ENCODE measurements at places on chromosomes 5 and 9.

DNA sequence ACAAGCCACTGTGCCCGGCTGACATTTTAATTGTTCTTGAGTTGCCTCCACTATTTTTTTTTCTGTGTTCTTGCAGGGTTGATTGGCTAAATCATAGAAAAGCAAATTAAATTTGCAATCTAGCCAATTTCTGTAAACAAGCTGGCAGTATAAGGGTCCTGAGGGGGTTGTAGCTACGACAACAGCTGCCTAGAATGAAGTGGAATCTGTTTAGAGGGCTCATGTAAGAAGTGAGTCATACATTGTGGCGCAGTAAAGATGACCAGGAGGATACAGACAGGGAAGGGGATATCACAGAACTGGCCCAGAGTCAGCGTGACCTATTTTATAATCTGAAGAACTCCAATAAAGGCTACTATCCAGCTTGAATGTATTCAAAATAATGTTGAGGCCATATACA is 82.2 kb upstream of the TLE1 start:
- no peak for DNase-seq

GRCh38 chr5:55569513-55569865 is 34.7 kb upstream of the PLPP1 start:
- DNase-seq = no peak

GRCh38 chr5:166192696-166193095 is 2098.7 kb upstream of the WWC1 start:
- no peak for DNase-seq

DNA sequence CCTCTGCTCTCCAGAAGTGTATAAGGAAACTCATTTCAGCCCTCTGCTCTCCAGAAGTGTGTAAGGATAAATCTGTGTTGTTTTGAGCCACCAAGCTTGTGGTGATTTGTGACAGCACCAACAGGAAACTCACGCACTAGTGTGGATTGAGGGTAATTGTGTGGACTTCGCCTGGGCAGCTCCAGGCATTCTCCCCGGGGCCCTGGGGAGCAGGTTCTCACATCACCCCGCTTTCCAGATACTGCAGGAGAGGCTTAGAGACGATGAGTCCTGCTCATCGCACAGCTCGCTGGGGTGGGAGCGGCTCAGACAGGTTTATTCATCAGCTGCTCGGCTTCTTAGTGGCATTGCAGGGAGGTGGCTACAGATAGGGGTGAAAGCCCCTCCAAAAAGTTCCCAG is 38.4 kb upstream of the RNF130 start:
- no peak for DNase-seq

- DNase-seq = no peak
Observed at GRCh38 chr5:78727786-78728761, 79.5 kb upstream of the LHFPL2 start.

DNA sequence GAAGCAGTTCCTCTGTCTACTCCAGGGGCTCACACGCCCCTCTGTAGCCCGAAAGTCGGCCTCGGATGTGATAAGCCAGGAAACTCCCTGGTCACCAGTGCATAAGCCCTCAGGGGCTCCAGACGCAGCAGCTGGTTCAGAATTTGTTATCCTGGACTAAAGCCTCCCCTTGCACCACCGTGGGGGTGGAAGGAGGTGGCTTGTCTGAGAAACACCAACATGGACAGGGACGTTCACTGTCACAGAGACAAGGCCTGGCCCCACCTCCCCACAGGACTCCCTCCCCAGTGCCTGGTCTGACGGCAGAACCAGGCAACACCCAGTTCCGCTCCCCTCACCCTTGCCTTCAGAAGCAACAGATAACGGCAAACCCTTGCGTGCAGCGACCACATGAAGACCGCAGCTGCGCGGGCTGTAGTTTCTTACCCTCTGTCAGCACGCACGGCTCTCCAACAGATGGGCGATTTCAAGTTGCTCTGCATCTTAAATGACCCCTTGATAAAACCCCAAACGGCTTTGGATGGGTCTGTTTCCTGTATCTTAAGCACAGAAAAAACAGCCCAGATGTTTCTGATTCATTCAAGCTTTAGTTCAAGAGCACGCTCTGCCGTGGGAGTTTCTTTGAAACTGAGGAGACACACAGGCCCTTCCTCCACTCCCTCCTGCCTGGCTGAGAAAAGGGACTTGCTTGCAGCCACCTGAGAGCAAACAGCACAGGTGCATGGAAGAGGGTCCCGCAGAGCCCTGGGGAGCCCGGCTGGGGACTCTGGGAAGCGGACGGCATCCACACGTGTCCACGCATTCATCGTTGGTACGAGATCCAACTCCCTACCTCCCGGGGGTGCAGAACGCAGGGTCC is 44.7 kb upstream of the NKD2 start:
- peak; percentile 44 for DNase-seq

DNA sequence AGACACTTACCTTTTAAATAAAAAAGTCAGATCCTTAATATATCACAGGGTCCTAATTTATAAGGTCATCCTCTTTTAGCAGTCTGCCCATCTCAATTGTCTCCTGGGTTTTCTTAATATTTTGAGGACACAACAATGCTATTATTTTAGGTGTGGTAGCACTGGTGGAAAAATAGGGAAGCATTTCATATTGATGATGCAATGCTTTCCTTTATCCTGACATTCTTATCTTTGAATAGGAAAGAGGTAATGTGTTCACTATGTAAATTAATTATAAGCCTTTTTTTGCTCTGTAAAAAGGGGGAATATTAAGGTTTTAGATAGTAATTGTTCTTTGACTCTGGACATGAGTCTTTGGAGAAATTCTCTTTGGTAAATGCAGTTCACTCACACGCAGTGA is 164.7 kb downstream of the YTHDC2 start:
- DNase-seq = no peak

DNA sequence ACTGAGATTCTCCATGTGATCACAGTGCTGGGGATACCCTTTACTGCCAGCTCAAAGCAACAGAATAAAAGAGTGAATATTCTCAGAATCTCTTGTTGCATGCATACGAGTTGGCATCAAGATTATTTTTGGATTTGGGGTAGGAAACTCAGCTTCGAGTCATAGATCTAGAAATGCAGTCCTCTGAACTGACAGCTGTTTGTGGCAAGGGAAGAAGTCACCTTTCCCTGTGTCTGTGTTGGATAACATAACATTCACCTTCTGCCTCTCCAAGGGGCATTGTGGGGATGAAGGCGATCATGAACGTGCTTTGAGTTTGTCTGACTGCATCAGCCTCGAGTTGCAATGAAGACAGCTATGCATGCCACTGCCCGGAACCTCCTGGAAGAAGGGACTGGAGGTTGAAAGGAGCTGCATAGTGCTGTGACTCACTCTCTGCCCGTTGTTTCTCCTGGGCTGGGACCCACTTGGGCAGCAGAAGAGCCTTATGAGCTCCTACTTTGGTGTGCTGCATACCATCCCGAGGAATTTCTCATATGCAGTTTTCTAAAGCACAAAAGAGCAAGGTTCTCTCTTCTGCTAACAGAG is 231.7 kb downstream of the ARHGAP26 start:
- peak; percentile 19 for DNase-seq
